ENCODE measurements at places on chromosomes 13 and 19. TPM values are rescaled to one million over a fixed set of nuclear protein-coding genes. Genes with fewer than 3 reads are reported as not detected.

DNA sequence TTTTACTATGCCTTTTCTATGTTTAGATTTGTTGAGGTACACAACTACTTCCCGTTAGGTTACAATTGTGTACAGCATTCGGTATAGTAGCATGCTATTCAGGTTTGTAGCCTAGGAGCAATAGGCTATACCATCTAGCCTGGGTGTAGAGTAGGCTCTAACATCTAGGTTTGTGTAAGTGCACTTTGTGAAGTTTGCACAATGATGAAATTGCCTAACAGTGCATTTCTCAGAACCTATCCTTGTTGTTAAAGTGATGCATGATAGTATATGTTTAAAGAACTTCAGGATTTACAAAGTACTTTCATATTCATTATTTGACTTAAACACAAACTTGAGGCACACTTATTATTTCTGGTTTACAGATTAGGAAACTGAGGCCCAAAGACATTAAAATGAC, 11.5 kb upstream of the SERPINE3 start:
- no peak for DNase-seq

- no peak for DNase-seq
These were observed 298.8 kb downstream of the LMO7 start for GRCh38 chr13:75934889-75935288.

DNA sequence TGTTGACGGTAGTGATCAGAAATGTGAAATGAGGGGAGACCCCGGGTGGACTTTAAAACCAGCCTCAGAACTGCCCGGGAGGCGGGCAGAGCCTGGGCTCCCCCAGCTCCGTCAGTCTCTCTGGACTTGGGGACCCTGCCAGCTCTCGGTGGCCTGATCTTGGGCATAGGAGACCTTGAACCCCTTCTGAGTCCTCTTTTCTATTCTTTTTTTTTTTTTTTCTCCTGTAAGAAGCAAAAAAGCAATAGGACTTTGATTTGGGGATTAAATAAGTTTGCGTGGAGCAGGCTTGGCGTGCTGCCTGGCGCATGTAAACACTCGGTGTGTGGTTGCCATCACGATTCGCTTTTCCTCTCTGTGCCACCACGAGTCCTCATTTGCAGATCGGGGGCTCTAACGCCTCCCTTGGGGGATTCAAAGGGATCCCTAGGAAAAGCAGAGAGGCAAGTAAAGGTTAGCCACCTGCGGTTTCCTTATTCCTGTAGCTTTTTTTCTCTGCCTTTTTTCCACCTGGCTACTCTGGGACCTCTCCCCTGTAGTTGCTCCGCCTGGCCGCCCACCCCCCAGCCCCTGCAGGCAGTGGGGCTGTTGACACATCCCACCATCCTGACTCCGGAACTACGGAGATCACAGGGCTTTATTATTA, 1.3 kb downstream of the SAFB start:
- DNase-seq = no peak

DNA sequence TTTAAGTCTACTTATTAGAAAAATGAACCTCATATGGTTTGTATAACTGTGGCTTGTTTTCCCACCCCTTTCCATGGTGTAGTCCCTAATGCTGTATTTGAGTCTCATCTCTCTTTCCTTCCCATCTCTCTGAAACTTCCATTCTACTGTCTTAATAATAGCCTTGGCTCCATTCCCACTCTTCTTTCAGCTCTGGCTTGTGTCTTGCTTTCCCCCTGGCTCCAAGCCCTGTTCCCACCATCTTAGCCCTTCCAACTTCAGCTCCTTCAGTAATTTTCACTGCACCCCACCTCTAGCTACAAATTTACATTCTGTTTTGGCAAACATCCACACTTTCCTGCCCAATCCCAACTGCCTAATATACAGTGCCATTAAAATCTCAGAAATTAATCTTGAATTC, 137.5 kb downstream of the SLITRK6 start:
- DNase-seq = no peak

DNA sequence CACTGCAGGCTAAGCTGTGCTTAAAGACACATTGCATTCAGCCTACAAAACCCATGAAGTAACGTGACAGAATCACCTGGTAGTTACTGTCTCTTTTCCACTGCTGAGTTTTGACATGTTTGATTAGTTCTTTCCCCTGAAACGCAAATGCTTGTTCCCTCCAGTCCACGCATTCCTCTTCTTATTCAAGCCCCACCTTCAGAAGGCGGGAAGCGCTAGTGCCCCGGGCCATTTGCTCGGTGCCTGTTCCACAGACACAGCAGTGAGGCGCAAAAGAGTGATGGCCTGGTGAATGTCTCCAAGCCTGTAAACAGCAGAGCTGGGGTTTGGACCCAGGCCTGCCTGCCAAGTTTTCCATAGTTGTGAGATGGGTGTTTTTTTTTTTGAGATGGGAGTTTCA, 10.9 kb downstream of the ACP4 start:
- no peak for DNase-seq

GRCh38 chr13:59094181-59094580, 1069.5 kb downstream of the DIAPH3 start:
- no peak for DNase-seq

GRCh38 chr13:80235967-80236302, 105.0 kb downstream of the SPRY2 start:
- no peak for DNase-seq

- DNase-seq = no peak
These were observed 224.8 kb downstream of the SPRY2 start for GRCh38 chr13:80116107-80116506.

DNA sequence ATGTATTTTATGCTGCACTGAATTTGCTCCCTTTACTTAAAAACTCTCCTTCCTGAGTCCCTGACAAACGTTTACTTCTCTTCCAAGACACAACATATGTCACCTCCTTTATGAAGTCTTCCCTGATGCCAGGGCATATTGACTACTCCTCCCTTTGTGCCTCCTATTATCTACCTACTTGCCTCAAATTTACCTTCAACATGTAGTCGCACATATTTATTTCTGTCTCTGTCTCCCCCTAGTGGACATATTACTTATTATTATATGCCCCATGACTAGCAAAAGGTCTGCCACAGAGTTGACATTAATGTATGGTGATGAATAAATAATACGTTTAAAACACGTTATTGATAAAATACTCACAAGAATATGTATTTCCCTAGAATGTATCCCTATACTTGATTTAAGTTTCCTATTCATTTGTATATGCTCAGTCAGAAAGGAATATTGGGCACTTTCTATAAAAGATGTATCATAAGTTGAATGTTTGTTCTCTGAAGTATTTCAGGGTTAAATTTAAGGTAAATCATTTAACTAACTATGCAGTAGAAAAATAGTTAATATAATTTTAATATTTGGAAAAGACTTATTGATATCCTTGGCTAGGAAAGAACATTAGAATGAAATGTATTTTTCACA, 250.3 kb upstream of the ATXN8OS start:
- DNase-seq = no peak

TMEM145 gene
- total RNA-seq = not detected

ELSPBP1 gene
- not detected for total RNA-seq
